ENCODE measurements at places on chromosomes 4 and X.

GRCh38 chr4:65580551-65580950, 89.7 kb downstream of the EPHA5 start:
- peak; percentile 29 for DNase-seq

GRCh38 chr4:112523008-112523721, 7.2 kb upstream of the NEUROG2 start:
- DNase-seq: peak; percentile 52

DNA sequence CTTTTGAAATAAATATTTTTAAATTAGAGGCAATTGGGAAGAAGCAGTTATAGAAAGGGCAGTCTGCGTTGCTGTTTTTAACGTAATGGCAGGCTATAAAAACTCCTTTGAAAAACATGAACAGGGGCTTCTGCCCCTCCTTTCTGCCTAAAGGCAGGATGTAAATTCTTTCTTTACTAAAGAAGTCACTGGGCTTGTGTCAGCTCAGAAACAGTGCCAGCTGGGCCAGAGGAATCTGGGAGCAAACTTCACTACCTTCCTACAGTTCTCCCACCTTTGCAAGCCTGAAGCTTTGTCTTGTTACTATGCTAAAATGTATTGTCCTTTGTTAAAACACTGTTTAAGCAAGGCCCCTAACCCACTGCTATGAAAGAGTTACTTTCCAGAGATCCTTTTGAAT, 1664.8 kb downstream of the RPA4 start:
- no peak for DNase-seq

DNA sequence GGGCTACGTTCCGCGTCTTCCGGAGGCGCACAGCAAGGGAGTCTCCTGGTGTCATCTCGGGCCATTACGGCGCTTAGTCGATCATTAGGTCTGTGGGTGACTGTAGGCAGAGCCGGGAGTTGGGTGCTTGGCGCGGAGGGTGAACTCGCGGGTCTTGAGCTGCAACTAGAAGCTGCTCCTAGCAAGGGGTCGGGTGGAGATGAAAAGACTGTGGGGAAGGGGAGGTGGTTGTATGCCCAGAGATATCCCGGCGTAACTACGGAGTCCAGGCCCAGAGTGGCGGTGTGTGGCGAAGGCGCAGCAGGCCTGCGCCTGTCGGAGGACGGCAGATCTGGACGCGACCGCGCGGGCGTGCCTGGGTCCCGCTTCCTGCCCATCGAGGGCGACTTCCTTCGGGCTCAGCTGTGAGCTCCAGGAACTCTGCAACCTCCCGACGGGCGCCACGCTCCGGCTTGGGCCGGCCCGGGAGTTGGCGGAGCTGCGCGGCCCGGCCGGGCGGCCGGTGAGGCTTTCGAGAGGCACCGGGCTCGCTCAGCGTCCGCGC, 2.7 kb upstream of the NKX3-2 start:
- no peak for DNase-seq

DNA sequence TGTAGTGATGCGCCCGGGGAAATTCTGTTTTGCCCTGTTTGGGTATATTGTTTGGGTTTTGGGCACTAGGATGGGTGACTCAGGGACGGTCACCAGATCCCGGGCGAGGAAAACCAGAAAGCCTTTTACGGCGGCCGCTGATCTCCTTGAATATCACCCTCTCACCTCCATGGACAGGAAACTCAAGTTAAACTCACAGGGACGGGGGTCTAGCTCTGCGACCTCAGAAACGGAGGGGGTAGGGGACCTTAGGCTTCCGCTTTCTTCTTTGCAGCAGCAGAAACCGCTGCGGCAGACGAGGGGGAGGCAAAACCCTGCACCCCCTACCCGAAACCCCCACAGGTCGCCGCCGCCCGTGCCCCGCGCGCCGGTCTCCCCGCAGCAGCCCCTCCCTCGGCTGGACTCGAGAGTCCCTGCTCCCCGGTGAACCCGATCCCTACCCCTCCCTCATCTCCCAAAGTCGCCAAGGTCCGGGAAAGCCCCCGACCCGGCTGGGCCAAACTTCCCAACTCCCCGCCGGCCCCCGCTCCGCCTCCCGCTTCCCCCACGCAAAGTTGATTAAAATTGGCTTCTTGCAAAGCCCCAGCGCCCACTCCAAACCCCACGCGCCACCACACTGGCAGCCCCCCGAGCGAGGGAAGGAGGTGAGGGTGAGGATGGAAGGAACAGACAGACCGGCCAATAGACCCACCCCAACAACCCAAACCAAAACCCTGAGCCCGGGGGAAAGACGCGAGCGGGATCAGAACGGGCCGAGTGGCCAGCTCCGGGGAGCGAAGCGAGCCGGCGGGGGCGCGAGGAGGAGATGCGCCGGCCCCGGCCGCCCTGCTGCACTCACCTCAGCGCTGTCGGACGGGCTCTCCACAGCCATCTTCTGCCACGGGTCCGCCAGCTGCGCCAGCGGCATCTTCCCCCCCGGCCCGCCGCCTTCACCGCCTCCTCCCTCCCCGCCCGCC, 705 bp downstream of the RPS6KA3 start:
- DNase-seq: peak; percentile 8

Data from fibroblast of skin of abdomen (primary cell).